Esophagus squamous epithelium (tissue), 5 donors: ENCODE measurements at places on chromosomes 12 and 14. TPM values are rescaled to one million over a fixed set of nuclear protein-coding genes. Genes with fewer than 3 reads are reported as not detected.

Gene ASB8
- 28.2 TPM for total RNA-seq

Gene KLRG1
- 0.67 TPM for total RNA-seq

Gene AVPR1A
- 0.87 TPM for total RNA-seq

GRCh38 chr12:86543716-86544115 lies 287.5 kb upstream of the MGAT4C start:
- H3K27me3 ChIP-seq, result no peaks in the 10 kb centered on the region
- DNase-seq, result no peak
- H3K4me3 ChIP-seq, result no peak overlapping the region

DNA sequence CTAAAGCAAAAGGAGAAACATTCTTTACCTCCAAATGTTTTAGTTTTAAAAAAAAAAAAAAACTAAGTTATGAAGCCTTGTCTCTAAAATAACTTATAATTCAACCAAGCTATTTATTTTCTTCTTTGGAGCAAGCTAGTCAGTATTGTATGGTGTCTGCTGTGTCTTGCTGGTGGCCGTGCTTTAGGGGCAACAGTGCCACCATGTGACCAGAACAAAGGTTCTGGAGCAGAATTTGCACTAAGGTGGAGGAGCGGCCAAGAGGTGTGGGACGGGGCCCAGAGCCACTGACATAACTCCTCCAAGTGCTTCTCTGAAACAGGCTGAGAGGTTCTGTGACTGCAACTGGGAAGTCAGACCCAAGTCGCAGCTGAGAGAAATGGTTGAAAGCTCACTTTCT lies 4.5 kb downstream of the FICD start:
- peaks cover 51% of the 10 kb centered on the region for H3K36me3 ChIP-seq
- H3K27ac ChIP-seq, result no peak overlapping the region
- H3K4me3 ChIP-seq, result no peak overlapping the region
- H3K27me3 ChIP-seq, result no peaks in the 10 kb centered on the region
- peaks cover 10% of the 10 kb centered on the region for H3K4me1 ChIP-seq
